ENCODE measurements at places on chromosomes 12 and 14.

GRCh38 chr14:27686137-27686536 lies 1080.5 kb upstream of the FOXG1 start:
- DNase-seq: no peak

DNA sequence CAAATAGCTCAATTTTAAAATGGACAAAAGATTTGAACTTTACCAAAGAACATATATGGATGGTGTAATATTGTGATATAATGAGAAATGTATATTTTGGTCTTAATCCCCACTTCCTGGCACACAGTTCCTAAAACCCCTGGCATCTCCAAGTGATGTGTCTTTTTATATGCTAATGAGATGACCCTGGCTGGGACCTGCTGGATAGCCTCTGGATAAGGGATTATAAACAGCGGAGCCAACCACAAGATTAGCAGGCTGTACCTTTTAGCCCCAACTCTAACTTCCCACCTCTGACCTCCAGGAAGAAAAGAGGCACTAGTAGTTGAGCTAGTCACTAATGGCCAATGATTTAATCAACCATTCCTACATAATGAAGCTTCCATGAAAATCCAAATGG lies 130.0 kb downstream of the DPF3 start:
- no peak for DNase-seq

GRCh38 chr12:107319533-107320032 lies 226.2 kb upstream of the CRY1 start:
- DNase-seq: no peak

DNA sequence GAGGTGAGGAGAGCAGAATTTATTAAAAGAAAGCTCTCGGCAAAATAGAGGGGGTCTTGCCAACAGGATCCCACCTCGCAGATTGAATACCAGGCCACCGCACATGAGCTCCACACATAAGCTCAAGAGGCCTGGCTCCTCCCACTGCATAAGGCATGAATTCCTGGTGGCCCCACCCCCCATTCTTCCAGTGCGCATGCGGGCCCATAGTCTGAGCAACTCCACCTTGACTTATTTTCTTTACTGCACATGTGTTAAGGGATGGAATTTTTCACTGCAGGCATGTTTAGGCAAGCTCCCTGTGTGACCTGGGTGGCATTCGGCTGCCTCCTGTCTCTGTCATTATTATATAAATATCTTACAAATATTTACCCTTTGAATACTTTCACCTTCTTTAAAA lies 412.5 kb downstream of the RMST start:
- DNase-seq: no peak

- DNase-seq: no peak
Observed at GRCh38 chr12:100141998-100142850, 450 bp downstream of the BLTP3B start.

DNA sequence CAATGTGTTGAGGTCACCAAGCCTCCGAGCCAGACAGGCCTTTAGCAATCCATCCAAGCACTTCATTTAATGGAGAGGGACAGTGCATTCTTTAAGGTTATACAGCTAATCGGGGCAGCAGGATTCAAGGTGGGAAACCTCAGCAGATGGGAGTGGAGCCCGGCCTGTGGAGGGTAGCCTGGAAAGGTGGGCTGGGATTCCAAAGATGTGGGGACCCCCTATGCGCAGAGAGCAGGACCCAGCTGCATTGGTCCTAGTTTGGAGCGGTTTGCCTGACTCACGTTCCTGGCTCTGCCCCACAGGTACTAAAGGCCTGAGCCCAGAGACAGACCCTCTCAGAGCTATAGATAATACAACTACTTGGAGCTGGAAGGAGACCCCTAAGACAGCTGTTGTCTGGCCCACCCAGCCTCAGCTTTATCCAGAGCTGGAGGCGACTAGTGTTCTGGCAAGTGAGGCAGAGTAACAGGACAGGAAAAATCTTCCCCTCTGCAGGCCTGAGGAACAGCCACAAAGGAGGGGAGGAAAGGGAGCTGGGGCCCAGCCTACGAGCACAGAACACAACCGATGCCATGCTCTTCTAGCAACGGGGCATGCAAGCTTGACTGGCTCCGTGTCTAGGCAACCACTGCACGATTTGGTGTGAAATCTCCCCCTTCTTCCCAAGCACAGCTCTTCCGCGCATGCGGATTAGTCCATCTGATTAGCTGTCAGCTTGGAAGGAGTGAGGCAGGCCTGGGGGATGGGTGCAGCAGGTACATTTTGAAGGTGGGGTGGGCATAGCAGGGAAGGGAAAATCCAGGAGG lies 1.1 kb upstream of the MYH7 start:
- peak; percentile 41 for DNase-seq

- DNase-seq: no peak
Observed at GRCh38 chr12:126926023-126926594, 1340.9 kb upstream of the TMEM132C start.

DNA sequence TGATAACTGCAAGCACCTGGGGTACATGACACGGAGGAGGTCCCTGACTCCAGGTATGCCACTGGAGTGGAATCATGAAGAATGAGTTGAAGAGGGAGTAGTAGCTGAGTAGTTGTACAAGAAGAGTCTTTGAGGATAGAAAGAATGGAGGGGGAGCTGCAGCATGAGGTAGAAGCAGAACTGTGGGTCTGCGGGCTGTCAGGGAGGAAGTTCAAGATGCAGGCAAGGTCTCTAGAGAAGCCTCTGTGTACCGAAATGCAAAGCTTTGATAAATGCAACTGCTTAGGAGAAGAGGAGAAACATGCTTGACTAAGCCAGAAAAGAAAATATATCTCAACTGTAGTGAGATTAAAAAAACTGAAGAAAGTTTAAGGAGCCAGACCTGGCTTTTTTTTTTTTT lies 91.5 kb downstream of the CPNE8 start:
- DNase-seq: no peak

DNA sequence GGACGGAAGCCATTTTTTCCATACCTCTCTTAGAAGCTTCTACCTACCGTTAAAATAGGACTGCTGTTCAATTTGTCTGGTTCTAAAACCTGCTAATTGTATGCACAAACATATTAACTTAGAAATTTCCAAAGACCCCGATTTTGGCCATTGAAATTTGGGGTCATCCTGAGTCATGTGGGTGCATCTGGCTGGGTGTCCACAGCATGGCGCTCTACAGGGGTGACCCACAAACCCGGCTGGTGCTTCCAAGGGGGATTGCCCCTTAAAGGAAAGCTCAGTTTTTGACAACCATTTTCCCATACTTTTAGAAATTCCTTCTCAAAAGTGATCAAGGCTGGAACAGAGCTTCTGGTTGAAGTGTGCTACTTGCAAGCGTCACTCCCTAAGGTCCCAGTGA lies 83.9 kb upstream of the EIF5 start:
- DNase-seq: no peak

- no peak for DNase-seq
Observed at GRCh38 chr14:42719391-42719790, 1112.7 kb downstream of the LRFN5 start.

DNA sequence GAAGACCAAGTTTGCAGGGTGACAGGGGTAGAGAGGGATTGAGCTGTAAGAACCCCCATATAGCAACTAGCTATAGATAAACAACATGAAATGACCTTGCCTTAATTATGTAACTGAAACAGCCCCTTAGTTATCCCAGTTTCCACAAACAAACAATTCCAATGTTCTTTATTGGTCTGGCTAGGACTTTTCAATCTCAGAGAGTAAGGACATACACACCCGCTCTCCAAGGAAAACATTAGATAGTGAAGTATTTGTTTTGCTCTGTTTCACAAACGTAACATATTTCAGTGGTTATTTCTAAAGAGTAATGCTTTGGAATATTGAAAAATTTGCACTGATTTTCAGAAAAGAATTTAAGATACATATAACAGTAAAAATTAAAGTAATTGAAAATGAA lies 51.6 kb upstream of the GTF2A1 start:
- DNase-seq: no peak
